ENCODE measurements at places on chromosomes 11 and 22.

GRCh38 chr22:26624803-26625202 is 3.0 kb downstream of the CRYBA4 start:
- DNase-seq: no peak

- no peak for DNase-seq
These were observed 26.4 kb downstream of the OR52K1 start for GRCh38 chr11:4508886-4509285.

GRCh38 chr11:76293189-76293631 is 86.9 kb upstream of the WNT11 start:
- DNase-seq: no peak

DNA sequence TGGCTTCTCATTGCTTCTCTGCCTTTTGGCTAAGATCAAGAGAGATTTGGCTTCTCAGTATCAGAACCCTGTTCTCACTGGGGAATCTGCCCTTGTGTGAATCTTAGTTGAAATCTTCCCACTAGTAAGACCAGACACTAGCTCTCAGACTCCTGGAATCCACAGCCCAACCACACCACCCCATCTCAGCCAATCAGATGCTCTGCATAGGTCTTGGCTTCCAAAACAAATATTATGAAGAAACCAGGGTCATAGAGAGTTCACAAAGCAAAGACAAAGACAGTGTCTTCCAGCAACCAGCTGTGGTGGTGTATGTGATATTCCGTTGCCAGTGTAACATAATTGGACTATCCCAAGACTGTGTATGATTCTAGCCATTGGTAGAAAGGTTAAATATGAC is 5.4 kb downstream of the OR8B12 start:
- DNase-seq: no peak

DNA sequence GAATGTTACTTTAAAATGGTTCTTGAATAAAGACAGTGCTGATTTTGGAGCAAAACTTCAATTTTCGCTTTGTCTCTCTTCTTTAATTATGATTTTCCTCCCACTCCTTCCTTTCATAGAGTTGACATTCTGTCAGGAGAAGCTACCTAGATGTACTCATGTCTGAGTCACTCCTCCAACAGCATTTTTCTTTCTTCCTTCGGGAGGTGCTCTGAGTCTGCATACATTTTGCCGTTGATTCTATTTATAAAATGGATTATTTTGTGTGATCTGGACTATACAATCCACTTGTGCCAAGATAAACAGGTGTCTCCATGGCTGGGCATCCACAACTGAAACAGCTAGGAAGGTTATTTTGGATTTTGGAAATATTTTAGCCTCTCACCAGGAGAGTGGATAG is 588.3 kb upstream of the ANO5 start:
- no peak for DNase-seq

- DNase-seq: no peak
These were observed 33.0 kb upstream of the PITPNB start for GRCh38 chr22:27952091-27952490.

- no peak for DNase-seq
These were observed 34.6 kb downstream of the CLDN25 start for GRCh38 chr11:113814181-113814580.

DNA sequence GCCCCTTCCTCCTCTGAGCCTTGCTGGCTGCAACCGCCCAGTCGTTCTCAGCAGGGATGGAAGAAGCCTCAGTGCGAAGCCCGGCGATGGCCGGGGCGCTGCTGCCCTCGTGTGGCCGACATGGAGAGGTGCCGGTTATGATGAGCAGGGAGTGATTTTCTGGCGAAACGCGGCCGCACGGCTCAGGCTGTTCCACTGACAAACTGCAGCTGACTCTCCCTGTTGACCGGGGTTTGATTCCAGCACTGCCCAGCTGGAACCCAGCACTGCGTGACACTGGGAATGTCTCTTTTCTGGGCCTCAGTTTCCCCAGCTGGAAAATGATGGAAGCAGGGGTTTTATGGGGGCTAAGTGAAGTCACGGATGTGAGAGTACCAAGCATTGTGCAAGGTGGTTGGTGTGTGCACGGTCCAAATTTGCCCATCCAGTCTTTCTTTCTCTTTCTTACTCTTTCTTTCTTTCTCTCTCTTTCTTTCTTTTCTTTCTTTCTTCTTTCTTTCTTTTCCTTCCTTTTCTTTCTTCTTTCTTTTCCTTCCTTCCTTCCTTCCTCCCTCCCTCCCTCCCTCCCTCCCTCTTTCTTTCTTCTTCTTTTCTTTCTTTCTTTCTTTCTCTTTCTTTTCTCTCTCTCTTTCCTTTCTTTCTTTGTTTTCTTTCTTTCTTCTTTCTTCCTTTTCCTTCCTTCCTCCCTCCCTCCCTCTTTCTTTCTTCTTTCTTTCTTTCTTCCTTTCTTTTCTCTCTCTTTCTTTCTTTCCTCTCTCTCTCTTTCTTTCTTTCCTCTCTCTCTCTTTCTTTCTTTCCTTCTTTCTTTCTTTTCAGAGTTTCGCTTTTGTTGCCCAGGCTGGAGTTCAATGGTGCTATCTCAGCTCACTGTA is 25.8 kb upstream of the MPPED1 start:
- no peak for DNase-seq

- DNase-seq: no peak
These were observed 4.8 kb downstream of the NRXN2 start for GRCh38 chr11:64718084-64718779.

DNA sequence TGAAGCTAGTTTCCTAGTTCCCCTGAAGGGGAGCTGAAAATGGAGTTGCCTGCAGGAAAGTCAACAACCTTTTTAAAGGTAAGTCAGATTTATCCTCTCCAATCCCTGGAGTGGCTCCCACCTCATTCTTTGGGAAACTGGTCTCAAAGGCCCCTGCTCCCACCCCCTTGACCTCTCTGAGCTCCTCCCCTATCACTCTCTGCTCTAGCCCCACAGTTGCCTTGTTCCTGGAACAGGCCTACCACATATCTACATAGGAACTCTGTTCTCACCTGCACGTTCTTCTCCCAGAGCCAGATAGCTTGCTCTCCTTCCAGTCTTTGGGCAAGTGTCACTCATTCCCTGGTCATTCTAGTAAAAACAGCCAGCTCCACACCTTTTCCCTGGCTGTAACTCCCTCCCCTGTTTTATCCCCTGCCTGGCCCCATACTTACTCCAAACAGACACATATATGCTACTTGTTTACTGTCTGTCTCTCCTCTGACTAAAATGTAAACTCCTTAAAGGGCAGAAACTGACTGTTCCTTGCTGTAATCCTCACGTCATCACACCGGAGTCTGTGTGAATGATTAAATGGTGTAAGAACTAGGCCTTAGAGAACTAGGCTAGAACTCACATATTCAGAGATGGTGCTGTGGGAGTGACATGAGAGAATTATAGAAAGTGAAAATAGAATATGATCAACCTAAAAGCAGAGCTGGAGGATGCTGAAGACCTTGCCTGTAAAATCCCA is 53.3 kb downstream of the TCF20 start:
- no peak for DNase-seq

- DNase-seq: no peak
These were observed 3.3 kb downstream of the RTN4R start for GRCh38 chr22:20264614-20265452.

GRCh38 chr11:2581931-2582350 is 117.9 kb downstream of the KCNQ1OT1 start:
- no peak for DNase-seq

GRCh38 chr22:39132871-39133524 is 19.5 kb downstream of the CBX7 start:
- DNase-seq: no peak

DNA sequence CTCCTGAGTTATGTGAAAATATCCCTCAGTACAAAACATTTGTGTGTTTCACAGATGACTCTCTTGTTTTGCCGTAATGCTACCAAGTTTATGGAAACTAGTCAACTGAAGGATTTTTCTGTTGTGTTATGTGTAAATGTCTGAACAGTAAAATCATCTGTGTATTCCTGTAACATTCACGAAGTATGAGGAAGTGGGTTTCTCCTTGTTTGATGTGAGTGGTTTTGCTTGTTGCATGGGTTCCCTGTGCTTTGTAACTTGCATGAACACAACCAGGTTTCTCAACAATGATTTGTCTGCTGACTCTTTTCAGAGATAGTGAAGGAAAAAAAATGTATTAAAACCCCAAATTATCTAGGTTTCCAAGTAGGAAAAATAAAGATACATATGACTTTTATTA is 138.1 kb downstream of the PGR start:
- no peak for DNase-seq
